ENCODE measurements at places on chromosomes 1 and 21.

DNA sequence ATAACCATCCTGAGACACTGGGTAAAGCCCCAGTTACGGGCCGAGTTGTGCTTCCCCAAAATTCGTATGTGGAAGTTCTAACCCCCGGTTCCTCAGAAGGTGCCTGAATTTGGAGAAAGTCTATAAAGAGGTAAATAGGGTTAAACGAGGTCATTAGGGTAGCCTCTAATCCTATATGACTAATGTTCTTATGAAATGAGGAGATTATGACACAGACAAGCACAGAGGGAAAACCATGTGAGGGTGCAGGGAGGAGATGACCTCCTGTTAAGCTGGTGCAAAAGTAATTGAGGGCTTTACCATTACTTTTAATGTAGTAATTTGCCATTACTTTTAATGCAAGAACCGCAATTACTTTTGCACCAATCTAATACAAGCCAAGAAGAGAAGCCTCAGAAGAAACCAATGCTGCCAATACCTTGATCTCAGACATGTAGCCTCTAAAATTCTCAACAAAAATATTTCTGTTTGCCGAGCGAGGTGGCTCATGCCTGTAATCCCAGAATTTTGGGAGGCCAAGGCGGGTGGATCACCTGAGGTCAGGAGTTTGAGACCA, 260.8 kb downstream of the GPATCH2 start:
- DNase-seq = no peak

GRCh38 chr1:6638226-6638625, 13.6 kb downstream of the THAP3 start:
- DNase-seq = no peak

DNA sequence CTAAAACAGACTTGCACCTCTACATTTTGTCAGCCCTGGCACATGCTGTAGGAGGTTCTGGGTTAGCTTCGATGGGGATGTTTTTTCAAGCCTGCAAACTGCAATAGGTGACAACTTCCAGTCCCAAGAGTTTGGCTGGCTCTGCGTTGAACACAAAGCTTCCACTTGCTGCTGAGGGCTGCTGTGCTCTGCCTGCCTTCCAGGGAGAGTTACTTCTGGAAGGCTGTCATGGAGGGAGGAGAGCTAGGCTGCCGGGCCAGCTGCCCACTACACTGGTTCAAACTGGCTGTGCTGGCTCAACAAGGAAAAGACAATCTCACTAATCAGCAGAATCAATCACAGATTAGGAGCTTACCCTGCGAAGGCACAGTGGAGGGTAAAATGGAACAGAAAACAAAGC, 46.7 kb upstream of the PPP2R5A start:
- no peak for DNase-seq

GRCh38 chr1:181189691-181190363, 101.3 kb downstream of the IER5 start:
- DNase-seq = peak; percentile 73

DNA sequence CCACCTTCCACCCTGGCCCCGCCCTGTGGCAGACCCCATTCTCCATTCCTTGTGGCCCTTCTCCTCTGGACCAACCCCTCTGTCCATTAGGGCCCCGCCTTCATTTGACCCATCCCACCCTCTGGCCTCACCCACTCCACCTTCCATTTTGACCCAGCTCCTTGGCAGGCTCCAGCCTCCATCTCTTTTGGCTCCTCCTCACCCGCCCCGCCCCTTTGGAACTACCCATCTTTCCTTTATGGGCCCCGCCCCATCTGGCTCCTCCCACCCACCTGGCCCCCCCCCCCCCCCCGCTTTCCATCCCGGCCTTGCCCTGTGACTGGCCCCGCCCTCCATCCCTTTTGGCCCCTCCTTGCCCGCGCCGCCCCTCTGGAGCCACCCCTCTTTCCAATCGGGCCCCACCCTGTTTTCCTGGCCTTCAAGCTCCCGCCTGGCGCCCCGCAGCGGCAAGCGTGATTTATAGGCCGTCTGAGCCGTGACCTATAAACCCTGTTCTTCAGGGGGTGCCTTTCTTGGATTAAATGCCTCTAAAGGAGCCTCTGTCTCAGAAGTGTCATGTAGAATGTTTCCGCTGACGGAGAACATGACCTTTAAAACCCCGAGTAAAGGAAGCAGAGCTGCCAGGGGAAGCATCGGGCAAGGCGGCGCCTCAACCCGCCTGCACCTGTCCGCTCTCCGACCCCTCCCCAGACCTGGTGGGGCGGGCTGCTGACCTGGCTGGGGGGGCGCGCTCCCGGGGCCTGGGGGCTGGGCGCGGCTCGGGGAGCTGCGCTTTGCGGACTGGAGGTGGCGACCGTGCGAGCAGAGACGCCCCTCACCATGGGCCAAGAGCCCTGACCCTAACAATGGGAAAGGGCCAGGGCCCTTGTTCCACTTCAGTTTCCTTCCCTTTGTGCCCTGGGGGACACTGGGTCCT, 178.0 kb downstream of the CAMTA1 start:
- DNase-seq = peak; percentile 55

Measured in activated T-cell treated with anti-CD3 and anti-CD28 coated beads, Interleukin-2, amount 50 U/mL, for 4 hours (primary cell).